GM18507 (cell line): ENCODE measurements at places on chromosomes 6 and 20.
A peak's percentile ranks its signal among the peaks of the same experiment; 100 is the strongest.

GRCh38 chr6:105675715-105676397, 273.0 kb upstream of the PREP start:
- no peak for DNase-seq

DNA sequence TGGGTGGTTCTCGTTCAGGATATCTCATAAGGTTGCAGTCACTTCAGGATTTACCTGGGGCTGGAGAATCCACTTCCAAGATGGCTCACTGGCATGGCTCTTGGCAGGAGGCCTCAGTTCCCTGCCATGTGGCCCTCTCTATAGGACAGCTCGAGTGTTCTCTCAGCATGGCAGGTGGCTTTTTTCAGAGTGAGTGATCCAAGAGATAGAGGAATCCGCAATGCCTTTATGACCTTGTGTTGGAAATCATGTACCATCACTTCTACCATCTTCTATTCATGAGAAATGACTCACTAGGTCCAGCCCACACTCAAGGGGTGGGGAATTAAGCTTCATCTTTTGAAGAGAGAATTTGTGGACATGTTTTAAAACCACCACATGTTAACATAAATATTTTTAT, 37.8 kb downstream of the PPP1R16B start:
- no peak for DNase-seq

GRCh38 chr20:7692478-7692877, 247.8 kb downstream of the HAO1 start:
- DNase-seq, result no peak

DNA sequence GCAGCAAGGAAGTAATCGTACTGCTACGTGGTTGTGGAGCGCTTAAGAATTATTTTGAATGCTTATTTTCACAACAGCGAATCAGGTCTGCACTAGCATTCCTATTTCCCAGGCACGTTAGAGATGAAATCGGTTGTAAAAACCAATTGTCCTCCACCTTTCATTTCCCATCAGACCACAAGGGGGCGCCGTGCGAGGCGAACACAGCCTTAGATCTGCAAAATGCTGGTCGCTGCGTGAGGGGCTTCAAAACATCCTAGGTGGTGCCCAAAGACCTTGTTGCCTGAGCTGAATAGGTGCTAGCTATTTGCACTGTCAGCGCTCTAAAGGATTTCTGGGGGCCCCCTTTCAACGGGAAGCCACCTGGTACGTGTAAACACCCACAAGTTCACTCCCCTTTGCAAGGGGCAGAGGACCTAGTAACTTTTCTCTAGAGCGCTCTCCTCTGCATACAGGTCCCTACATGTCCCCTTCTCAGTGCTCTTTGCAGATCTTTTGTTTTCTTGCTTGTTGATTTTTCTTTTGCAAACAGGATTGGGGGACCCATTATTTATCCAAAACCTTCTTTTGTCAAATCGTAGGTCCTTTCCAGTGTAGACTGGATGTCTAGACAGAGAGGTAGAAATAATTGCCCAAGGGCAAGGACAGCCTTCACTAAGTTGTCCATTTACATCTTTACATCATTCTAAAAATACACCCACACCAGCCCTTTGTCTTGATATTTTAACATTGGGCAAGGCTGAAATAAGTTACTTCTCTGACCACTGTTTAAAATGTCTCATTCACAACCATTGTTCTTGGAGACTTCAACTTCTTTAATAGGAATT, 59.8 kb downstream of the NEDD9 start:
- peak; percentile 28 for DNase-seq

DNA sequence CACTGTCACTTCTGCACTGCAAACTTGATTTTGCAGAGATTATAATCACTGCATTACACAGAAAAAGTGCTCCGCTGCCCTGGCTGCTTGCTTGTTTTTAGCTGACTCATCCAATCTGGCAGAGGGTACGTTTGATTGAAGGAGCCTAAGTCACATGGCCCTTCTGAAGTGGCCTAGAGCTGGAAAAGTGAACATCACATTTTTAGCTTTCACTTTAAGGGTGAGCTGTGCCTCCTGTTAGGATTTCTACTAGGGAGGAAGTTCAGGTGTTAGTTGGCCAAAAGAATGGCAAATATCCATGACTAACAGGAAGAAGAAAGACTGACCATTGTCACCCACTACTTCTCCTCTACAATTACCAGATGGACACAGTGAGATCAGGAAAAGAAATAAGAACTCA, 889.1 kb upstream of the MAP3K7 start:
- DNase-seq, result no peak

GRCh38 chr20:13291157-13291556, 70.1 kb downstream of the ISM1 start:
- no peak for DNase-seq

DNA sequence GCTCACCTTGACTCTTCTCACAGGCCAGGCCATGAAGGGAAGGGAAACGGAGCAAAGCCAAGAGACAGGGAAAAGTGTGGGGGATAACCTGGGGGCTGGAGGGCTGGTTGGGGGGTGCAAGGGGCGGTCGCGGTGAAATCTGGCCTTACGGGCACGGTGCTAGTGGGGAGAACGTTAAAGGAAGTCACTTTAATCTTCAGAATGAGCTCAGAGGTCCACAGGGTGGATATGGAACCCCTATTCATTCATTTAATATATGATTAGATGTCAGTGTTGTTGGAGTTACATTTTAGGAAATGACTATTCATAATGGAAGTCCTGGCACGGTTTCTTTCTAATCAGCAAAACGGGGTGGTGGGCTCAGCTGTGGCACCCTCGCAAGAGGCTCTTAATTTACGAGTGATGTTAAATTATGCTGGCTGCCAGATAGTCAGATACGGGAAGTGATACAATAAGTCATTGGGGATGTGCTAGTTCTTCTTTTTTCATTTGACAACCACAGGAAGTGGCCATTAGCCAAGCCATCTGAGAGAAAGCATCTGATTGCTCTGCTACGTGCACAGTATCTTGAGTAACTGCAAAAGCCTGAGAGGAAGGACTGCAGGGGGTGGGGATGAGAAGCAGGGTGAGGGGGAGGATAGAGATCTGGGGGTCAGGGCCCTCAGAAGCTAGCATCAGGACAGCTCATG, 253.0 kb downstream of the QKI start:
- DNase-seq, result peak; percentile 66

GRCh38 chr20:63293456-63293855, 470 bp downstream of the COL20A1 start:
- no peak for DNase-seq

DNA sequence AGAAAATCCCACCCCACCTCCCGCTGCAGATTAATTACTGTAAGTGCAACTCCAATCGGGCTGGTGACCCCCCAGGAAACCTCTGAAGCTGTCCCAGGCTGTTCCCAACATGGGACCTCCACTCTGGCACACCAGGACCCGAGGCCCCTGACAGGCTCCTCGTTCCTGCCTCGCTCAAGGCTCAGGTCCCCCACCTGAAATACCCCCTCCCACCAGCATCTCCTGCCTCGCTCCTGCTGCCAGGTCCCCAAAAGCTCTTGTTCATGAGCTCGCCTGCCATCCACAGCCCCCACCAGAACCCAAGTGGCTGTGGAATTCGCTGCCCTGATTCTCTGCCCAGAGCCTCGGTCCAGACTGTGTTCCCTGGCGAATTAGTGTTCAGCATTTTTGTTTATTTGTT, 26.1 kb downstream of the NPEPL1 start:
- DNase-seq, result no peak

DNA sequence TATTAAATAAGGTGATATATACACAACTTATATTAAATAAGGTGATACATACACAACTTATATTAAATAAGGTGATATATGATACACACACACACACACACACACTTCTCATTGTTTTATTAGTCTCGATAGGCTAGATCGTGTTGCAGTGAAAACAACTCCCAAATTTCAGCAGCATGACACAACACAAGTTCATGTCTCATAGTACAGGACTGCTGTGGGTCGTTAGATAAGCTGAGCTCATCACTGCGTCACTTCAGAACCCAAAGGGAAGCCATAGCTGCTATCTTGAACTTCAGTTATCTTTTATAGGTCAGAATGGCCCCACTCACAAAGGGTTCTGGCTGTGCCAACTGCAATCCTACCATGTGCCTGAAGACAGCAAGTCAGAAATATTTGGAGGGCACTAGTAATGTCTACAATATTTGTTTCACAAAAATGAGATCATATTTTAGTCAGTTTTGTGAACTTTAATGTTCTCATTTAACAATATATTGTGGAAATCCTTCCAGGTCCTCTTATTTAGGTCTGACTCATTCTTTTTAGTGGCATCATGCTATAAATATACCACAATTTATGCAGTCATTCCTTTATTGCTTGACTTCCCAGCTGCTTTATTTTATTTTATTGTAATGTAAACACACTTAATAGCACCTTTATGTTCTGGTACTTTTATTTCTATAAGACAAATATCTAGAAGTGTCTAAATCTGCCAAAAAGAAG, 290.2 kb downstream of the PHACTR1 start:
- no peak for DNase-seq

DNA sequence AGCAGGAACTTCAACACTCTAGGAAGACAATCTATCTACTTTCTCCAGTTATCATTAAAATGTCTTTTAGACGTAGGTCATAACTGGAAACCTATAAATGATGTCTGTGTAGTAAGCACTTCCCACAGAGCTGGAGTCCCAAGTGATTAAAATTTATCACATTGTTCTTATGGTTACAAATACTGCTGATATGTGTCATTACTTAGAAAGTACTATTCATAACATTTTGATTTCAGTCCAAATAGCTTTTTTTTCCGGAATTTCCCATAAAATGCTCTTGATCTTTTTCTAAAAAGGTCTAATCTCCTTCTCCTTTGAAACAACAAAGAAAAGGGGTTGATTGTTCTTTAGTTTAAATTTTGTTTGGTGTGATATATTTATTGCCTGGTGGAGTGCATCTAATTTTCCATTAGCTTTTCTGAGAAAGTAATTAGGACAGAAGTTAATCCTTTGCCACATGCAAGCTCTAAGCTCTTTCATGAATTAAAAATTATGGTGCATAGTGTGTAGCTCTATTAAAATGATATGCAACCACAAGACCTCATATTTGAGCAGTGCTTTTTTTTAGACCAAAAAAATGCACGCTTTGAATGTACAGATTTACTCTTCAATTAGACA, 132.7 kb upstream of the TCF21 start:
- no peak for DNase-seq
